ENCODE measurements at places on chromosomes 6 and 20. TPM values are rescaled to one million over a fixed set of nuclear protein-coding genes. Genes with fewer than 3 reads are reported as not detected.

- no peaks in the 10 kb centered on the region for H3K4me1 ChIP-seq
- H3K27me3 ChIP-seq = no peaks in the 10 kb centered on the region
- H3K4me3 ChIP-seq = no peak overlapping the region
- peak; percentile 44 for DNase-seq
- H3K36me3 ChIP-seq = no peaks in the 10 kb centered on the region
- no peak overlapping the region for H3K27ac ChIP-seq
Measured at GRCh38 chr20:47950124-47950912, 165.0 kb upstream of the SULF2 start.

GRCh38 chr20:2023151-2023550 lies 29.3 kb upstream of the PDYN start:
- H3K36me3 ChIP-seq = no peaks in the 10 kb centered on the region
- no peak overlapping the region for H3K4me3 ChIP-seq
- no peak overlapping the region for H3K27ac ChIP-seq
- H3K27me3 ChIP-seq = no peaks in the 10 kb centered on the region
- no peak for DNase-seq

DNA sequence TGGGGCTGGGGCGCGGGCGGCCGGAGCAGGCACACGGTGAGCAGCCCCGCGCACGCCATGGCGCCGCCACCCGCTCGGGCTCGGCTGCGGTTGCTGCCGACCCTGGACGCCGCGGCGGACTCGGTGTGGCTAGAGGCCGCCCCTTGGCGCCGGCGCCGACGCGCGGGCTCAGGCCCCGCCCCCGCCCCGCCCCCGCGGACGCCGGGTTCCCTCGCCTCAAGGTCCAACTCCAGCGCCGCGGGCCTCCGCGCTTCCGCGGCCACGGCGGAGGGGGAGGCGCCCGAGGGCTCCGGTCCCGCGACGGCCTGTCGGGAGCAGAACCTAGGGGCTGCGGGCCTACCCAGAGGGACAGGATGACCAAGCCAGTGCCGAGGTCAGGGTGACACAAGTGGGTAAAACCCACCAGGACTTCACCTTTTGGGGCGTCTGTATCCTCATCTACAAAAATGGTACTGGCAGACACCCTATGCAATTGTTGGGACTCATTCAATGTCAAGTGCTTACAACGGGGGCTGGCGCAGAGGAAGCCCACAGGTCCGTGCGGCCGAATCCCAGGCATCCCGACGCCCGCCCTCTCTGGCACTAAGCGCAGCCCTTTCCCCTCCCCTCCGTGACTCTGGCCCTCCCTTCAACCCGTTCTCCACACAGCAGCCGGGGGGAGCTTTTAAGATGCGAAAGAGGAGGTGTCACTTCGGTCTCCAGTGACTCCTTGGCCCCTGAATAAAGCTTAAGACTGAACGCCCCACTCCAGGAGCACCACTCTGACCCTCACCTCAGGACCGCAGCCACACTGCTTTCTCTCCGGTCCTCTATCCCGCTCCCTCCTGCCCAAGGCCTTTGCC lies at the start of gene NECAB3:
NECAB3 (minus strand) TSS at position 135 of the 842 bp plus-strand sequence; CDS start at position 59, 76 bp downstream.
- peak within 1 kb of the TSS; percentile 92 for H3K4me3 ChIP-seq
- peaks cover 9% of the 10 kb centered on the region for H3K4me1 ChIP-seq
- H3K27me3 ChIP-seq = no peaks in the 10 kb centered on the region
- peak; percentile 83 for DNase-seq
- peaks cover 19% of the 10 kb centered on the region for H3K36me3 ChIP-seq

Gene PGC
- not detected for total RNA-seq

Gene GPLD1
- total RNA-seq = 0.99 TPM

Gene APCDD1L
- 1.1 TPM for total RNA-seq
